ENCODE measurements at places on chromosomes 12 and 14.

- DNase-seq, result no peak
These were observed 191.6 kb upstream of the SLC16A7 start for GRCh38 chr12:59404109-59404650.

GRCh38 chr14:49303946-49304516 is 282.1 kb downstream of the RPS29 start:
- DNase-seq, result no peak

DNA sequence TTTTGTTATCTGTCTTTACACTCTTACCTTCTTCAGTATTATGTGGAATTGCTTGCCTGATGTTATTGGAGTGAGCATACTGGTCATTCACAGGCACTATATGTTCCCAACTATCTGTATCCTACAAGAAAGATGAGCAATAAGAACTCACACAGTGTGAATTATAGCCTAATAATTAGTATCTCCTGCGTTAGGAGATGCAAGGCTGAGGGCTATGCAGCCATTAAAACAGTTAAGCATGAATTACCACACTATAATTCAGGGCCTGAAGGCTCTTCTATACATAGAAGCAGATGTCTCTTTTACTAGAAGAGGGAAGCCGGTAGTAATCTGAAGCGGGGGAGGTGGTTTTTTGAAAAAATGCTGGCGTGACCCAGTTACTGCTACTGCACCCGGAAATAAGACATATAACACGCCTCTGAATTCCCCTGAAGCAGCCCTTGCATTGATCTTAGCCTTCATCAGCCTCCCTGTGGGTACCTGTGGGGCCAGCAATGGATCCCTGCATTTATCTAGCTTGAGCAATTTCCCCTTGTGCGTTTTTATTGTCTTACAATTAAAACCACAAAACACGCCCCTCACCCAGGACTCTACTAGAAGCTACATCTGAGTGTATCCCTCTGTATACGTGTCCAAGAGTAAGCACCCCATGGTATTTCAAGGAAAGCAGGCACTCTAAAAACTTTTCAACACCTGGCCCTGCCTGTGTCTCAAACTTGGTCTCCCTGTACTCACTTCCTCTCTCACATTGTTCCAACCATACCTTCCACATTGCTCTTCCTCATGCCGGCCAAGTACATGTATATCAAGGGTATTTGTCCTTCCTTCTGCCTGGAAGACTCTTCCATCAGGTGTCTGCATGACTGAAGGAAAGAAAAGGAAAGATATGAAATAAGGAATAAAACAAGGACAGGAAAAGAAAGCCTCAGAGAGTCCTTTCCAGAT is 210.9 kb upstream of the ARID2 start:
- no peak for DNase-seq

- peak; percentile 41 for DNase-seq
These were observed 107.0 kb upstream of the PRICKLE1 start for GRCh38 chr12:42696406-42697149.

DNA sequence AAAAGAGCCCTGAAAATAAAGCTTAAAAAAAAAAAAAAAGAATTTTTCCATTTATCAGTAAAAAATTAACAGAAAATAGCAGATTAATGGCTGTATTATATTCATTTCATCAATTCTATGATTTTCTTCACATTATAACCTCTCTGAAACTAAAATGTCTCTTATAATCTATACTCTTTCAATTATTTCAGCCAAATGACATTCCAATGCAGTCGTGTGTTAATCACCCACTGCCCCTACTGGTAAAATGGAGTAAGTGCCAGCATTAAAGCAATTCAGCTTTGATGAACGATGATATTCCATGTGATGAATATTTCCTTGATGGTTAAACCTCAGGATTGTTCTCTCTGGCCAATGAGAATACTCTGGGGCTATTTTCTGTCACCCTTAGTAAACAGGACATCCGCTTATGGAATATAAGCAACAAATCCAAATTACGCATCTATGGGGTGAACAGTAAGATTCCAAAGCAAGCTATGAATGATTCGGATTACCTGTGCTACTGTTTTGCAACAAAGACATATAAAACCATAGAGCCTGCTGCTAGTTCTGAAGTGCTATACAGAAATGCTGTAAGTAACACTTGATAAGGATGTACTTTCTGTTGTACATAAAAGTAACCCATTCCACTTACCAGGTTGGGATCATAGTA is 20.3 kb upstream of the SYCP3 start:
- no peak for DNase-seq

GRCh38 chr14:93072659-93073357 is 42.9 kb downstream of the ITPK1 start:
- DNase-seq, result no peak

DNA sequence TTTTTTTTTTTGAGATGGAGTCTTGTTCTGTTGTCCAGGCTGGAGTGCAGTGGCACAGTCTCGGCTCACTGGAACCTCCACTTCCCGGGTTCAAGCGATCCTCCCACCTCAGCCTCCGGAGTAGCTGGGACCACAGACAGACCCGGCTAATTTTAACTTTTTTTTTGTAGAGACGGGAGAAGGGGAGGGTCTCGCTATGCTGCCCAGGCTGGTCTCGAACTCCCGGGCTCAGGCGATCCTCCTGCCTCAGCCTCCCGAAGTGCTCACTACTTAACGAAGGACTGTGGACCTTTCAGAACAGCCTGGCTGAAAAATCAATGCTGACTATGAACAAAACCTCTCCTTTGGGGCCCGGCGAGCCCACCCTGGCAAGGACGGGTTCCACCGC is 10.9 kb downstream of the SLC6A12 start:
- no peak for DNase-seq

DNA sequence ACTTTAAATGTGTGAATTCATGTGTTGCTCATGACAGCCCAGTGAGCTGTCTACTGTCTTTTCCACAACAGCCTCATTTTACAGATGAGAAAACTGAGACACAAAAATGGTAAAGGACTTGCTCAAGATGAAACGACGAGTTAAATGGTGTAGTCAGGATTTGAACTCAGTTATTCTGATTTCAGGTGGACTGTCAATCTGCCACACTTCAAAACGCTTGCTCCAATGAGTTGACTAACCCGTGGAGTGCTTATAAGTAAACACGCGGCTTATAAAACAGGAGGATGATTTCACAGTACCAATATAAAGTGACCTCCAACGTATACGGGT is 652 bp upstream of the POLE2 start:
- no peak for DNase-seq

DNA sequence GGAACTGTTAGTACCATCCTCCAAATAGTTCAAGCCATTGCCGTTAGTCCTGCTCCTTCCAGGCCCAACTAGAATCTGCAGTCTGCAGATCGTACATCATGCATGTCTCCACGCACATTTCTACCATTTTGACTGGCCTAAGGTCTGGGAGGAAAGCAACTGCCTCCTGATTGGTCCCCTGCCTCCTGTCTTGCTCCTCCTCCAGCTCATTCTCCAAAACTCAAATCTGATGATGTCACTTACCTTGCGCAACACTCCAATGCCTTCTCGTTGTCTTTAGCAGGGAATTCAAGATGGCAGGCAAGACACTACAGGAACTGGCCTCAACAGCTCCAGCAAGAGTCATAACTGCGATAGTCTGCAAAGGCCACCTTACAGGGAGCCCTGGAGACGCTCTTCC is 9.7 kb upstream of the HCAR1 start:
- no peak for DNase-seq

GRCh38 chr14:69152181-69152901 is 578 bp downstream of the DCAF5 start:
- no peak for DNase-seq

DNA sequence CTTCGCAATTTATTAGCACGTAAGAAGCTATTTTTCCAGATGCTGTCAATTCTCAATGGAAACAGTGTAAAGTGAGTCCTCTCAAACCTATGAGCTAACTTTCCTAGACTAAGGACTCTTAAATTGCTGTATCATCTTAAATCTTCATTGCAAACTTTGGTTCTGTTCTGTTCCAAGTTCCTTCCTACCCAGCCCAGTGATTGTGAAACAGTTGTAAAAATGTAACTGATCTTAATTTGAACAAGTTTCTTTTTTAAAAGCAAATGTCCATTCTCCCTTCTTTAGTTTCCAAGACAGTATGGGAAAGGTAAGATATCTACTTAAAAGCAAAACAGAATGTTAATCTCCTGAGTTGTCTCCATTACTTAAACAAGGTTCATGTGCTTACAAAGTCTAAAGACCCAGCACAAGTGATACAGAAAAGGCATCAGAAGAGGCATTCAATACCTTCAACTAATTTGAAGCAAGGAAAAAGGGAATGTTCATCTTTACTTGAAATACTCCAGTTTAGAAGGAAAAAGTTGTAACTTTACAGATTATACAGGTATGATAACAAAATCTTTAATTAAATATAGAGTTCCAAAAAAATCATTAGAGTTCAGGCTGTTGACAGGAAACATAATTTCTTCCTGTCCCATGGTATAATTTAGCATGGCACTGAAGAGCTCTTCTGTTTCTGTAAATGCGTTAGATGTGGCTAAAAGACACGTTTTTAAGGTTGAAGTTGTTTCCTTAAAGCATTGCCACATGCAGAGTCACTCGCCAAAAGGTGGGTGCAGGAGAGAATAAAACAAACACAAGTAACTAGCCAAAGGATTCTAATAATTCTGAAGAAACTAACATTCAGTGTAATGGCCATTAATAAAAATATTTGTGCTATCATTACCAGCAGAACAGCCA is 101.5 kb upstream of the USP15 start:
- DNase-seq, result no peak

- no peak for DNase-seq
These were observed 449 bp upstream of the SLC24A4 start for GRCh38 chr14:92322516-92322915.

DNA sequence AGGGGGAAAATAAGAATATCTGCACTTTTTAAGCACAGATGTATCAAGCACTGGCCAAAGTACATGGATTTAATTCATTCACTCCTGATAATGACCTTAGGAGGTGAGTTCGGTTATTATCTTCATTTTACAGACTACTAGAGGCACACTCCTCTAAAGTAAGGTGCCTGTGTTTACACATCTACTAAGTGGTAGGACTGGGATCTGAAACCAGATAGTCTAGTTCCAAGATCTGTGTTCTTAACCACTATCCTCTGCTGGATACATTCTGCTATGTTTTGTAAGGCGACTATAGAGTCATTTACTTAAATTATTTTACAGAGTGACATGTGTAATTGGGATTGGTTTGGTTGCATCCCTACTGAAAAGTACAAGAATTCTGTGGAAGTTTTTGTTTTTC is 175.3 kb downstream of the ESR2 start:
- no peak for DNase-seq

- DNase-seq, result peak; percentile 24
These were observed 86.5 kb upstream of the CEP83 start for GRCh38 chr12:94545935-94546771.

DNA sequence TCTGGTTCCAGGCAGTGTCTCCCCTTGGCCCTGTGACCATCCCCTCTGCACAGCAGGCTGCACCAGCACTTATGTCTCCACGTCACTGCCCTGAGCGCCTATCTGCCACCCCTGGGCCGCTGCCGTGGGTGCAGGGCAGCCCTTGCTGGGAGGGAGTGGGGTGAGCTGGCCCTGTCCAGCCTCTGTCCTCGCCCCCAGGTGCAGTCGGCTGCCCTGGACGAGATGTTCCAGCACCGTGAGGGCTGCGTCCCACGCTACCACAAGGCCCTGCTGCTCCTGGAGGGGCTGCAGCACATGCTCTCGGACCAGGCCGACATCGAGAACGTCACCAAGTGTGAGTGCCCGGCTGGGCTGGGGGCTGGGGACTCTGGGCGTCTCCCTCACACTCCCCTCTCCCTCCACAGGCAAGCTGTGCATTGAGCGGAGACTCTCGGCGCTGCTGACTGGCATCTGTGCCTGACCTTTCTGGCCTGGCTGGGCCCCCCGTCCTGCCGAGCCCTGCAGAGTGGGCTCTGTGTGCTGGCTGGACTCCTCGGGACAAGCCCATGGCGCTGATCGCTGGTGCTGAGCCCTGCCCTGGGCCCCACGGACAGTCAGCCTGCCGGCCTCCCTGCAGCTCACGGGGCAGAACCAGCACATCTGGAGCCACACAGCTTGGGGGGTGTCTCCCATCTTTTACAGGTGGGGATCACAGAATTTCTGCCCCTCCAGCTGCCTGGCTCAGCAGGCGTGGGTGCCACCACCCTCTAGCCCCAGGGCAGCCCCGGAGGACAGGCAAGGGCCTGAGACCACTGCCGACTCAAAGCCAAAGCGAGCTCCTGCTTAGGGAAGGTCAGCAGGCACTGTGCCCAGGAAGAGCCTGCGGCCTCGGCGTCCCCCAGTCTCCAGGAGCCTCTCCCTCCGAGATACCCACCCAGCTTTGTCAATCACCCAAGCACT is 7.9 kb upstream of the PUS1 start:
- no peak for DNase-seq

DNA sequence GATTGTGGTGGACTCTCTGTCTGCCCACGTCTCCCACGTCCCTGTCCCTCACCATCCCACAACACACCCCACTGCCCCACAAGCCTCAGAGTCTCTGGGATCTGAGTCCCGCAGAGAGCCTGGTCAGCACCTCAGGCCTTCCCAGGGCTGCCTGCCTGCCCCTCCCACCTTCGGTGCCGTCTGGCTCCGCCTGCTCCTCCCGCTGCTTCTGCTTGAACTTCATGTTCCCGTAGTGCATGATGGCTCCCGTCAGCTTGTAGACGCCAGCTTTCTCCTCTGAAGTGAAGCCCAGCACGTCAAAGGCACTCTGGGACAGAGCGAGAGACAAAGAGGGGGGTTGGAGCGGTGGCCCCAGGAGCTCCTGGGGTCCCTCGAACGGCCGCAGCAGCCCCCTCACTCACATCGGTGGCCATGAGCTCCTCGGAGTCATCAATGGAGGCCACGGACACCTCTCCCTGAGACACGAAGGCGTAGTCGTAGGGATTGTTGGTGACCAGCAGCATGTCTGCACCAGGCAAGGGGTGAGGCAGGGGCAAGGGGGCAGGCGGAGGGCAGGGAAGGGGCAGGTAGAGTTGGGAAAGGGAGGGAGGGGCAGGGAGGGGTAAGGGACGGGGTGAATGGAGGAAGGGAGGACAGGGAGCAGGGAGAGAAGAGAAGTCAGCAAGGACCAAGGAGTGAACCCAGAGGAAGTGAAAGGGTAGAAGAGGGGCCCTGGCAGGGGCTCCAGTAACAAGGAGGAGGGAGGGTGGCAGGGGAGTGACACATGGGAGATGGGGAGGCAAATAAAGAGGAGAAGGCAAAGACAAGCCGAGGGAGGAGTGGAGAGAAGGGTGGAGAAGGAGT is 5.6 kb downstream of the MYH6 start:
- no peak for DNase-seq

- DNase-seq, result no peak
These were observed 14.7 kb downstream of the CPSF6 start for GRCh38 chr12:69254046-69254445.

DNA sequence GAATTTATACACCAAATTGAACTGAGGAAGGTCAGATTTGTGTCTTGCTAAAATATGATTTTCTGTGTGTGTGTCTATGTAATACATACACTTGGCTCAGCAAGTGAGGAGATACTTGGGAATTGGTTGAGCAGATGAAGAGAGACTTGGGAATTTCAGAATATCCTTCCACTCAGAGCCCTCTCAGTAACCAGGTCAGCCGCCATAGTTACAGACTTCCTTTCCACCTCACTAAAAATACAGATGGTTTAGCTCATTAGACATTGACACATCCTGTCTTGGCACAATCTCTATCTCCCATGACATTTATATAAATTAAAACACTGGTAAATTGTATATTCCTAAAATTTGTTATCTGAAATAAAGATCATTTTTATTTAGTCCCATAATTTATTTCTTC is 15.9 kb downstream of the PIK3C2G start:
- no peak for DNase-seq
